ENCODE measurements at places on chromosomes 4 and X.

DNA sequence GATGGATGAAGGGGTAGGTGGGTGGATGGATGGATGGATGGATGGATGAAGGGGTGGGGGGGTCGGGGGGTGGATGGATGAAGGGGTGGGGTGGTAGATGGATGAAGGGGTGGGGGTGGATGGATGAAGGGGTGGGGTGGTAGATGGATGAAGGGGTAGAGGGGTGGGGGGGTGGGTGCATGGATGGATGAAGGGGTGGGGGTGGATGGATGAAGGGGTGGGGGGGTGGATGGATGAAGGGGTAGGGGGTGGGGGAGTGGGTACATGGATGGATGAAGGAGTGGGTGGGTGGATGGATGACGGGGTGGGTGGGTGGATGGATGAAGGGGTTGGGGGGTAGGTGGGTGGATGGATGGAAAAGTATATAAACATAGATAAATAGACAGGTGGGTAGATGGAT, 74.2 kb downstream of the PRKX start:
- no peak for DNase-seq

GRCh38 chr4:118823471-118823870, 12.5 kb downstream of the SEC24D start:
- DNase-seq, result no peak

DNA sequence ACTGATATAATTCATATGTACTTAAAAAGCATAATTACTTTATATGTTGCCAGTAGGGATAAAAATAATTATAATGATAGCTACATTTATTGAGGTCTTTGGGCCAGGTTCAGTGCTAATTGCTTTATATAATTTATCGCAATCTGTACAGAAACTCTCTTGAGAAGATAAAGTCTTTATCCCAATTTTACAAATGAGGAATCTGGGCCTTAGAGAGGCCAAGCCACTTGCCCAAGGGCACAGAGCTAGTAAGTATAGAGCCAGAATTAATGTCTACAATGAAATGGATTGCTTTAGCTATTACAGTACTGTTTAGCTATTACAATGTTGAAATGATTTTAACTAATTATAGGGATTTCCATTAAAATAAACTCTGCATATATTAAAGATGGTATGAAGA, 30.6 kb upstream of the TBC1D1 start:
- no peak for DNase-seq

DNA sequence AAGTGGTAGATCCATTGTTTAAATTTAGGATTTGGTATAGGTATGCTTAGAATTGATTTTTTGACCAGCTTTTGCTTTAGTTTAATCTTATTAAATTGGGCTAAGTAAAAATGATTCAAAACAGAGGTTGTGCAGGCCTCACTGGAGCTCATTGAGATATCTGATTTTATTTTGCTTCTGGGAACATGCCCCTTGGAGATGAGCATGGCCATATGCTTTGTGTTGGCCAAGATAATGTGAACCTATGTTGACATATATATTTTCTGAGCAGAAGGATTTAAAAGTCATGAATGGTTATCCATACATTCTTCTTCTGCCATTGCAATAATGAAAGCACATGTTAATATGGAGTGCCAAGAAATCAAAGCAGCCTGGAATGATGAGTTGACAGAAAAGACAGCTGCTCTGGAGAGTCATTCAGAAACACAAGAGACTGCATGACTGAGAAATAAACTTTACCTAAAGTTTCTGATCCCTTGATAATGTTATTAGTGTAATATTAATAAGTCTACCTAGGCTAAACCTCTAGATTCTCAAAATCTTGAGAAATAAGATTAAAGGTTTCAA, 489.7 kb upstream of the GNPDA2 start:
- no peak for DNase-seq

All from stimulated activated CD8-positive, alpha-beta memory T cell treated with anti-CD3 and anti-CD28 coated beads, Interleukin-2, amount 100 ng/mL, for 1 hour (primary cell).